ENCODE measurements at places on chromosomes 5 and 9.
A peak's percentile ranks its signal among the peaks of the same experiment; 100 is the strongest.

DNA sequence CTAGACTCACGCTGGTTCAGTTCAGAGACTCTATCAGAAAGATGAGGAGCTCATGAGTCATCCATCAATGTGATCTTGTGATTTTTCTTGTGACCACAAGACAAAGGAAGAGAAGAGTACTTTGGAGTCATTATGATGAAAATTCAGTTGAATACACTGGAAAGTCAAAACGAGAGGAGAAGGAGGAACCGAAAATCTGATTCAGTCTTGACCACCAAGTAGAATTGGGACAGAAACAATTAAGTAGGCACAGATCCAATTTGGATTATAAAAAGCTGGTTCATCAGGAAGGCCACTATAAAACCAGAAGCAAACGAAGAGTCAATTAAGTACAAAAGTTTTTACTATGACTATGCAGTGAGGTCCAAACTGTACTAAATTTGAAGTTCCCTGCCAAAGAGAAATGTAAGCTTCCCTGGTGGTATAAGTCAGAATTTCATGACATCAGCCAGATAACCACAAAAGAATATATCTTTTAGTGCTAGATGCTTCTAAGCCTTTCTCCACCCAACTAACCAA lies 90.9 kb downstream of the THBS4 start:
- DNase-seq: peak; percentile 52

- DNase-seq: no peak
Measured at GRCh38 chr5:140255460-140256157, 47.3 kb downstream of the PFDN1 start.

GRCh38 chr9:82457298-82457697 lies 468.7 kb downstream of the SPATA31D1 start:
- DNase-seq: no peak

DNA sequence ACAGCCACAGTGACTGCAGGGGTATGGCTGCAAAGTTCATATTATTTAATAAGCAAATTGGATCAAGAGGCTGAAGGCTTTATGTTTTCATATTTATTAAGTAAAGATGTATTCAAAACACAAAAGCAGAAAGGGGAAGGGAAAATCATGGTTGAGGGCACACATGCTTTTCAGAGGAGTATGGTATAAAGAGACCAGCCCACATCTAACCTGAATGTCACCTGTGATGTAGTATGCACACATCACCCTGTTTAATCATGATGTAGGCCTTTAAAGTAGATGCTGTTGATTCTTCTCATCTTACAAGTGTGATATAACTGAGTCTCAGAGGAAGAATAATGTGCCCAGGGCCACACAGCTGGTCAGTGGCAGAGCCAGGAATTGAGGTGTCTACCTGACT lies 211.8 kb downstream of the DCP2 start:
- no peak for DNase-seq

DNA sequence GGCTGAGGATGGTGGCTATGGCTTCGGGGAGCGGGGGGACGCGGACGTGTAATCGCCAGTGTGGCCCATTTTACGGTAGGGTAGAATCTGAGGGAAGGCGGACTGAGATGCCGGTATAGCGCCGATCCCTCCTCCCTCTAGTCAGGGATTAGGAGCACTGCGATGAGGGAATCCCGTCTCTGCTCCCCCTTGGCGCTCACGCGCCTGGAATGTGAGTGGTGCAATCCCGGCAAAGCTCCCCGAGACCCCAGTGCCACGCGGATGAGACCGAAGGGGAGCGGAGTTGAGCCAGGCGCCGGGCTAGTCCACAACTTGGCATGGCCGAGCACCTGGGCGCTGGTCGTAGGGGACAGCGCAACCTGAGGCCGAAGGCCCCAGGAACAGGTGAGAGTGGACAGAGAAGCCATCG lies 2.2 kb downstream of the NPR3 start:
- DNase-seq: no peak

DNA sequence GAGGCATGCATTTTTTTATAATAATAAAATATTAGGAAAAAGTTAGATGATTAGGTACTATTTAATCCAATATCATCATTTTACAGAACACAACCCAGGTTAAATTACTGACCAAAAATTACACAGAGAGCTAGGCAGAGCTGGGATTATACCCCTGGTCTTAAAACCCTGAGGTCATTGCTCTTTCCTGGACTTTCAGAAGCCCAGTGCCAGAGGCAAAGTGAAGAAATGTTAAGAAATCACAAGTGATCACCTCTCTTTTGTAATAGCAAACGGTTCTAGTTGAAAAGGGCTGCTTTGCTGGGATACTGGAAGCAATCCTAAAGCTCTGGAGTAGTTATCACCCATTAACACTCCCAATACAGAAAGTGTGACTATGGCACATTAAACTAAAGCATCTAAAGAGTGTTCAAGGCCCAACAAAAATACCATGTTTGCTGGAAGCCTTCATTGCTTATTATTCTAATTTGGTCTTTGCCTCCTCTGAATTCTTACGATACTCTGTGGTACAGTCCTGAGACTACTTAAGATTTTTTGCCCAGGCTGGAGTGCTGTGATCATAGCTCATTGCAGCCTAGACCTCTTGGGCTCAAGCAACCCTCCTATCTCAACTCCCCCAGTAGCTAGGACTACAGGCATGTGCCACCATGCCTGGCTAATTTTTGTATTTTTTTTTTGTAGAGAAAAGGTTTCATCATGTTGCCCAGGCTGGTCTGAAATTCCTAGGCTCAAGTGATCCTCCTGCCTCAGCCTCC lies 575.9 kb downstream of the RAB3C start:
- DNase-seq: no peak

DNA sequence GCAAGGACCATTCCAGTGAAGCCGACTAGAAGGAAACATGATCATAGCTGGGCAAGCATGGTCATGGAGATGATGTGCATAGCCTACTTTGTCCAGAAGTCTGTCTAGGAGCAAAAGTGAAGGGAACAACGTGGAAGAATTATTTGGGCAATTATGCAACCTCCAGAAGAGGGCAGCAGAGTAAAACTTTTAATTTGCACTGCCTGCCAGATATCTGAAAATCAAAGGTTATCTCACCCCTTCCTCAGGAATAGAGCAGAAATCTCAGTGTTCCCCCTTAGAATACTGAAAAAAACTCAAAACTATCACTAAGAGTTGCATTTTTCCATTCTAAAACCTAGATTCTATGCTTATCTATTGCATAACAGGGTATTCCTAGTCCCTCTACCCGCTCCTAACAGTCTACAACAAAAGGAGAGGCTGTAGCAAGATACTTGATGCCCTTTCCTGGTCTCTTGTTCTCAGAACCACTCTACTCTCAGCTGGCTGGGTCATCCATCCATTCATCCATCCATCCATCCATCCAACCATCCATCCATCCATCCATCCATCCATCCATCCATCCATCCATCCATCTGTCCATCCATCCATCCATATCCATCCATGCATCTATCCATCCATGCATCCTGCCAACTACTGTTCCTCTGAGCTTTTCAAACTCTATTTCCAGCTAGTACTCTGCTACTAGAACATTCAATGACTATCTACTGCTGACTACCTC lies 8.4 kb upstream of the SETD9 start:
- peak; percentile 73 for DNase-seq

DNA sequence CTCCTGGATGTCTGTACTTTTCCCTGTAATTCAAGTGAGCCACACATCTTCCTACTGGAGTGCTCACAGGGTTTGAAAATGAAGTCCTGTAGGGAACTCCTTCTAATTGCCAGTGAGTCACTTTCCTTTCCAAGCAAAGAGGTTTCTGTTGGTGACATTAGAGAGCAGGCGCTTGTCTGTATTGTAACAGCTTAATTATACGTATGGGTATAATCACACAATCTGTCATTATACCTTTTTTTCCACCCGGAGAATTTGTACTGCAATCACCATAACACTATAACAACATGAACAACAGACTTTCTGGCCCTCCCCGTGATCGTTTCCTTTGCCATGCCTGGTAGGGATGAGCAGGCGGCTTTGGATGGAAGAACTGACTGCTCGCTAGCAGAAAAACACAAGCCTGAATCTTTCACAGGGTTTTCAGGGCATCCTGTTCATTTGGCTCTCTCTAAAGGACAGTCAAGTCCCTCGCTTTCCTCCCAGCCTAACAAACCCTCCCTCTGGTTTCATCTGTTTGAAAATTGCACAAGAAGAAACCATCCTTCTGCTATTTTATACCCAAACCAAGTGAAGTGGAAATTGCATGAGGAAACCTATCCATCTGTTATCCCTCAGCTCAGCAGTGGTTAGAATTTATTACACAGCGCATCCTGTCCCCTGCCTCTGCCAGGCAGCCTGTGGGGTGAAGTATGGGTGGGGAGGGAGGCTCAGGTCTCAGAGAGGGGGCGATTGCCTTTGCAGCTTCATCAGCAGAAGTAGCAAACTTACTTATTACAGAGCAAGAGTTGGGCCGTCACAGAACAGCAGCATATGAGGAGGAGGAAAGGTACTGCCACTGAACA lies 307.0 kb upstream of the TLE4 start:
- DNase-seq: peak; percentile 78

GRCh38 chr5:158848634-158849033 lies 251.1 kb downstream of the EBF1 start:
- no peak for DNase-seq

- DNase-seq: peak; percentile 13
Measured at GRCh38 chr5:163436515-163436914, 880 bp upstream of the CCNG1 start.

DNA sequence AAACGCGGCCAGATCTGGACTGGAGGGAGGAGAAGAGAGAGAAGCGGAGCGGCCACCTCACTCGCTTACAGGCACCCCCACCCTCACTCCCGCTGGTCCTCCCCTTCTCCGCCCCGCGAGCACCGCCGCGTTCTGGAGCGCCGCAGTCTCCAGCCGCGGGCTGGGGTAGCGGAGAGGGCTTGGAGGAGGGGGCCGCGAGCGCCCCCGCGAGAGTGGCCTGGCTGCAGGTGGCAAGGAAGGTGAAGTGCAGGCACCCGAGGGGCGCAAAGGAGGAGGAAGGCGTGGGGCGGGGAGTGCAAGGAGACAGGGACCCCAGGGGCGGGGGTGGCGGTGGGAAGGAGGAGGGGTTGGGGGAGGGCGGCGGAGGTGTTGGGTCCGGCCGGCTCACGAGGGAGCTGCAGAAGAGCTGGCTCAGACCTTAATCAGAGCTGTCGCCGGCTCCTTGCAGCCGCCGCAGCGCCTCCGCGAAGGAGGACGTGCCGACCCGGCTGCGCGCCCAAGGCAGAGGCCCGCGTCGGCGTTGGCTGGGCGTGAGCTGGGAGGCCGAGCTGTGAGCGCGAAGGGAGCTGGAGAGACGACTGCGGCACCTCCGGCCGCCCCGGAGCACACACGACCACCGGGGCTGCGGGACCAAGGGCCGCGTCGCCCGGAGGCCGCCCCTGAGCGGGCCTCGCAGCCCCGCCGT lies at the start of gene DMRT3:
DMRT3 (plus strand) TSS at position 398 of the 685 bp plus-strand sequence. CDS start 347 bp downstream, outside the sequence.
- peak; percentile 38 for DNase-seq

GRCh38 chr9:1294641-1295258 lies 244.6 kb downstream of the DMRT2 start:
- no peak for DNase-seq

GRCh38 chr5:74232276-74232675 lies 408.3 kb downstream of the ENC1 start:
- DNase-seq: no peak

GRCh38 chr5:612498-613424 lies 621 bp downstream of the CEP72 start:
- peak; percentile 52 for DNase-seq

- DNase-seq: no peak
Measured at GRCh38 chr5:131322926-131323325, 59.1 kb downstream of the CDC42SE2 start.

DNA sequence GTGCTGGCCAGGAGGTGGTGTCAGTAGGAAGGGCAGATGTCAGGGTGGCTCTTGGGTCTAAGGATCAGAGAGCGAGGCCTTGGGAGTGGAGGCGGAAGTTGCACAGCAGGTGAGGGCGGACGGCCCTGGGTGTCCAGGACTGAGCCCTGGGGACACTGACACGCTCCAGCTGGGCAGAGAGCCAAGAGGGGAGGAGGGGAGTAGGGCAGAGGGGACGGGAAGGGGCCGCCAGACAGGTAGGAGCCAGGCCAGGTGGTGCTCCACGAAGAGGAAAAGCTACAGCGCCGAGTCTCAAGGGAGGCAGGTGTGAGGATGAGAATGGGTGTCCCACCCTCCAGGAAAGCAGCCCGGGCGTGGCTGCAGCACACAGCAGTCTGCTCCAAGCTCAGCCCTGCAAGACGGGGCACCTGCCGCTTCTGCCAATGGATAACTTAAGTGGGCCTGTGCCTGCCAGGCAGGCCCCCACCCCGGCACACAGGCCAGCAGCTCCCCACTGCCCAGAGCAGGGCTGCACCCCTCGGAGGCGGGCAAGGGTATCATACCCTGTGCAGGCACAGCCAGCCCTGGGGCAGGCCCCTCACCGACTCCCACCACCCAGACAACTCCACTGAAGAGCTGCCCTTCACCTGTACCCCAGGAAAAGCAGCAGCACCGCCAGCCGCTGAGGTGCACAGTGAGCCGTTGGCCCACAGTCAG lies 4.9 kb downstream of the TPRN start:
- no peak for DNase-seq

- no peak for DNase-seq
Measured at GRCh38 chr9:75418518-75418917, 330.2 kb downstream of the OSTF1 start.

DNA sequence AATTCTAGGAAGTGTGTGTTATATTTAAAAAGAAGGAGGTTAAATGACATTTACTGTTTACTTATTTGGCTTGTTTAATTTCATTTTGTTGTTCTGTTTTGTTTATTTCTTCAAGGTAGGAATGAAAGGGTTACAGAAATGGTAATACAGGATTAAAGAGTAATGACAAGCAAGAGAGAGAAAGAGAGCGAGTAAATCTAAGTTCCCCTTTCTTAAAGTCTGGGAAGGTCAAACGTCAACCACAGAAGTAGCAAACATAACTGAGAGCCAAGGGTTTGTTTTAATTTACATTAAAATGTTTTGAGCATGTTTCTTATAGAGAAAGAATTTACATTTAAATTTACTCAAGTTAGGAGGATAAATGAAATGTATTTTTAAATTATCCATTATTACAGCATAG lies 18.7 kb downstream of the HCN1 start:
- no peak for DNase-seq

DNA sequence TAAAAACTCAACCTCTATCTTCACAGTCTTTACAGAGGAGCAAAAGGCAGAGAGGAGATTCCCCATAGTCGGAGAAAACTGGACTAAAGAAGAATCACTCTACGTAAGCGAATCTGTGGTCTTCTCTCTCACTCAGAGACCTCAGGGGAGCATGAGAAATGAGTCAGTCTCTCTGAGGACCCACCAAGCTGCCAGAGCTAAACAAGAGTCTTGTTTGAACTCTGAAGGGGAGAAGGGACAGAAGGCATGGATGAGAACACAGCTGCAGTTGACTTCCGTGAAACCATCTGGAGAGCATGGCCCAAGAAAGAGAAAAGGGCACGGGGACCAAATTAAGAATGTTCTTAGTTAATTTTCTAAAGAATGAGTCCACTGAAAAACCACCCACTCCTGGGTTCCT lies 12.8 kb upstream of the MAN2A1 start:
- no peak for DNase-seq

DNA sequence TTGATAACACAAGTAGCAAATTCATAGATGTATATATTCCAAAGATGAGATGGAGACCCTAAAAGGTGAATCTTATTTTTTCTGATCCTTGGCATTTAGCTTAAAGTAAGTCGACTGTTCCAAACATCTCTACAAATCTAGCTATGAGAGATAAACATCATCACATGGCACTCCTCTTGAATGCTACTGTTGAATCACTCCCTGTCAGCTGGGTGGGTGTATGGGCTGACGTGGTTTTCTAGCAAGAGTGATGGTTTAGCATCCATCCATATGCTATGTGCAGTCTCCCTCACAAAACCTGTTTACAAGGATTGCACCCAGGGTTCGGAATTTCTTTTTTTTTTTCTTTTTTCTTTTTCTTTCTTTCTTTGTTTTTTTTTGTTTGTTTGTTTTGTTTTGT lies 13.8 kb downstream of the ACO1 start:
- peak; percentile 12 for DNase-seq

Data from hematopoietic multipotent progenitor cell treated with erythropoietin and hydrocortisone succinate and interleukin-3 and kit ligand, for 4 days (in vitro differentiated cells).